ENCODE measurements at places on chromosomes 11 and 22.

DNA sequence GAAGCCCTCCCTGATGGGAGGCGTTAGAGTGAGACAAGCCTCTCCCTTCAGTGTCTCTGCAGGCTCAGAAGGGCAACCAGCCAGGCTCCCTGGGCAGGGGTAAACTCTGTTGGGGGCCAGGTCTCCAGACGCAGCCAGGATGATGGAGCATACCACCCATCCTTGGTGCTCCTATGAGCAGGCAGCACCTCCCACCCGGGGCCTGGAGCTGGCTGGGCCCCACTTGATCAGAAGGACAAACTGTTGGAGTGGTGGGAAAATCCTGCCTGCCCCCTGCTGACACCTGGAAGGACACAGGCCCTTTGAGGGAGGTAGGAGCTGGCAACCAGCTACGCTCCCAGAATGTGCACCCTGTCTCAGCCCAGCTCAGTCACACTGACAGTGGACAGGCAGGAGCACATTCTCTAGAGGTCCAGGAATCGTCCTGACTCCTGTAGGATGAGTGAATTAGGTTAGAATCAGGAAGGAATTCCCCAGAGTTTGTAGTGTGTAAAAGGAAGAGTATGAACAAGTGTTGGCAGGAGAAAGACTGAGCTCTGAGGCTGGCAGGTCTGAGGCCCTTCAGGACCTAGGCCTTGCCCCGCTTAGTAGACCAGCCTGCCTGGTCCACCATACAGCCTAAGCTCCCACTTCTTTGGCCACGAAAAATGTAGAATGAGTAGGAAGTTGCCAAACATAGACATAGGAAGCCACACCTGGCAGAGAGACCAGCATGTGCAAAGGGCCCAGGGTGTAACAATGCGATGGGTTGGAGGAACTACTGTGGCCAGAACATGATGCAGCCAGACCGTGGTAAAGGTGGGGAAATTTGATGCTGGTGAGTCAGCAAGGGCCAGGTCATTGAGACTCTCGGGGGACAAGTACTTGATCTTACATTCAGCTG is 19.1 kb downstream of the ARHGEF17 start:
- no peak for DNase-seq

DNA sequence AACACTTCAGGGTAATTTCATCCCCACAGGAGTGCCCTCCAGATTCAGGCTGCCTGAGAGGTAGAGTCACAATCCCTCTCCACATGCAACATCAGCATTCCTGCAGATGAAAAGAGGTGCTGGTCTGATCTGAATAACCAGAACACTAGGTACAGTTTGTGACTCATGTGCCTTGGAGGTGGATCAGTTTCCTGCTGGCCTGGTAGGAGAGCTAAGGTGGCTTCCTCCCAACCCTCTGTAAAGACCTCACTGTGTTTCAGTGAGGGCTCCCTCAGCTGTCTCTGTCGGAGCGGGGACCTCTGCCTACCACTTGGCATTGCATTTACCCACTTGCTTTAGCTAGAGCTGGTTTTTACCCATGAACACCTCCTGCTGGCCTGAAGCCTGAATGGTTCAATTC is 7.6 kb downstream of the OR9G1 start:
- no peak for DNase-seq

- DNase-seq: no peak
These were observed 159.7 kb downstream of the DBX1 start for GRCh38 chr11:20000351-20001134.

GRCh38 chr11:7630002-7630401 is 43.3 kb downstream of the CYB5R2 start:
- DNase-seq: no peak

DNA sequence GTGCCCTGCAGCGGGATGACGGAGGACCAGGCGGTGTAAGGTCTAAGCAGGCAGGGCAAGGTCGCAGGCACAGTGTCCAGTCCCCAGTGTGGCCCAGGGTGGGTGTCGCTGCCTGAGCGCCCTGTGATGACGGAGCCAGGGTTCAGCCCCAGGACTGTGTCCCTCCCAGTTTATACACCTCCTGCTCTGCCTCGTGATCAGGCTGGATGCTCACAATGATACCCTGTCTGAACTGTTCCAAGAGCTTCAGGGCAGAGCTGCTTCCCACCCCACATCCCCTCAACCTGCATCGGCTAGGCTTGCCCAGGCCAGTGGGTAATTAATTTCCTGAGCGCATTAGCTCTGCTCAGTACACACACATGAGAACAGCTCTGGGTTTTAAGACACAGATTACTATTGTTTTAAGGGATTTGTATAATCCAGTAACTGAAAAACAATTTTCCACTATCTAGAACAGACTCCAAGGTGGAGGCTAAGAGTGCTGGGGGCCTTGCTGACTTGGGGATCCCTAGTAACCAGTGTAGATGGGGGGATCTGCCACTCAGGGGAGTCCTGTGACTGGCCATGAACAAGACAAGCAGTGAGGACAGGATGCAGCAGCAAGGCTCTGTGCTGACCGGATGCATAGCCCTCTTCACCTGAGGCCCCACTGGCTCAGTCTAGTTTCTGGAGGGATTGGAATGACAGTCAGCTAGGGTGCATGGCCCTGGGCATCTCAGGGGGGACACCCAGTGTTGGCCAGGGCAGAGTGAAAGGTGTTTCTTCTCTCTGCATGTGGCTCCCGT is 34.1 kb downstream of the GNAZ start:
- DNase-seq: no peak

- DNase-seq: no peak
These were observed 25.7 kb upstream of the HMGXB4 start for GRCh38 chr22:35231585-35232084.

DNA sequence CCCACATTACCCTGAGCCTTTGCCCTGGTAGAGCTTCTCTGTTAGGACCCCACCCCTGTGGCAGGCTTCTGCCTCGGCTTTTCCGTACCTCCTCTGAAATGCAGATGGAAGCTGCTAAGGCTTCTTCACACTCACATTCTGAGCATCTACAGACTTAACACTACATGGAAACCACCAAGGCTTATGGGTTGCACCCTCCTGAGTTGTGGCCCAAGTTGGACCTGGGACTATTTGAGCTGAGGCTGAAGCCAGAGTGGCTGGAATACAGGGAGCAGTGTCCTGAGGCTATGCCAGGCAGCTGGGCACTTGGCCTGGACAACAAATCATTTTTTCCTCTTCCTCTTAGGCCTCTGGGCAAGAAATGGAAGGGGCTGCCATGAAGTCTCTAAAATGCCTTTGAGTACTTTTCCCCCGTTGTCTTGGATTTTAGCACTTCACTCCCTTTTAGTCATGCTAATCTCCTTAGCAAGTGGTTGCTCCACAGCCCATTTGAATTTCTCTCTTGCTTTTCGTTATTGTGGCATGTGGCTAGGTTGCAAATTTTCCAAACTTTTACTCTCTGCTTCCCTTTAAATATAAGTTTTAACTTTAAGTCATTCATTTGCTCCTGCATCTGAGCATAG is 114.8 kb upstream of the FIBIN start:
- DNase-seq: no peak

DNA sequence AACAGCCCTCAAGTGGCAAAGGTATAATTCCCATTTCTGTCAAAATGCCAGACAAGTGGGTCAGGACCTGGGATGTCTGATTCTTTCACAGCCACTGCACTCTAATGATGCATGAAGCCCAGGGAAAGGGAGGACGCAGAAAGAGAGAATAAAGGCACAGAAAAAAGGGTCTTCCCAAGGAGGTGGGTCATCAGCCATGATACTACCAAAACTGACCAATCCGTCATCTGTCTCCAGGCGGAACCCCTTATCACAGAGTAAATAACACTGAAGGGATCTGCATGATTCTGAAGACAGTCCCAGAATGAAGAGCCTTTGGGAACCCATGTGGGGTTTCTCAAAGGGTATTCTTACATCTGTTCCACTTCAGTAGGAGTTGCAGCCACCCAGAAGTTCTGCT is 73.8 kb upstream of the OPCML start:
- no peak for DNase-seq

DNA sequence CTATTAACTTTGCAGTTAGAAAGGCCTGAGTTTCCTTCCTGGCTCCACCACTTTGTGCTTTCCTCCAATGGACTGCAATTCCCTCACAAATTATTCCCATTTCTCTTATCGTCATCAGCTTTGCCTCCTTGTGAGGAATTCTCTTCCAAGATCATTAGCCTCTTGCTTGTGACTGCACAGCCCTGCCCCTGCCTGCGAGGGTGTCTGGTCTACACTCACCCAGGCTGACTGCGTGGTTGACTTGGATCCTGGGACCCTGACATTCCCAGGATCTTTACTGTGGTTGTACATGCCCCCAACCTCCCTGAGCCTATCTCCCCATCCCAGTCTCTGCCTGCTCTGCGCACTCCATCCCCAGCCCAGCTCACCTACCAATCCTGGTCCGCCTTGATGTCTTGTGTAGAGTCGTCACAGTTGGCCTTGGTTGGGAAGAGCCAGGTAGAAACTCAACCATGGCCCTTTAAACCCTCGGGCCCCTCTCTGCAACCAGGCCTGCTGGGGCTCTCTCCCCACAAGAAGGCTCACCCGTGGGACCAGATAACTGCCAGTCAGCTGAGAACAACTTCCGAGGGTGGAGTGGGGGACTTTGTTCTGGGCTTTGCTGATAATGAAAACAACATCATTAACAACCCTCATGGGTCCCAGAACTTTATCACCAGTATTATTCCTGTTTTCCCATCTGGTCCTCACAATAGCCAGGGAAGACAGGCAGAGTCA is at the start of gene OR2AT4:
Gene OR2AT4, minus strand, starts transcription at position 421 of the 717 bp plus-strand sequence.
- DNase-seq: no peak

DNA sequence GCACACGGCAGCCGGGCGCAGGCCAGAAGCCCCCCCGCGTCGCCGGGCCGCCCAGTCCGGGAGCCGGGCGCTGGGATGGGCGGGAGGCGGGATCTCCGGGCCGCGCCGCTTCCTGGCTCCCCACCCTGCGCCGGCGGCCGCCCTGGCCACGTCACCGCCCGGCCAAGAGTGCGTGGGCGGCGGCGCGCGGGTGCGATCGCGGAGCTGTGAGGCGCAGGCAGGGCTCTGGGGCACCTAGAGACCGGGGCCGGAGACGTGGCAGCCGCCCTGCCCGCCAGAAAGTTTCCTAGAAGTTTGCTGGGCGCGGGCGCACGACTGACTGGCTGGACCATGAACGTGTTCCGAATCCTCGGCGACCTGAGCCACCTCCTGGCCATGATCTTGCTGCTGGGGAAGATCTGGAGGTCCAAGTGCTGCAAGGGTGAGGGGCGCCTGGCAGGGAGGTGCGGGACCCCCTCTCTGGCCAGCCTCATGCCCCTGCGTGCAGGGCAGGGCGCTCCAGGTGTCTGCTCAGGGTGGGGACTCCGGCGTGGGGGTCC is at the start of gene KDELR3:
Gene KDELR3, plus strand, starts transcription at position 193 of the 539 bp plus-strand sequence. Its CDS starts 138 bp downstream, at position 331.
- no peak for DNase-seq

GRCh38 chr22:48004038-48004437 is 1241.6 kb downstream of the TBC1D22A start:
- no peak for DNase-seq

DNA sequence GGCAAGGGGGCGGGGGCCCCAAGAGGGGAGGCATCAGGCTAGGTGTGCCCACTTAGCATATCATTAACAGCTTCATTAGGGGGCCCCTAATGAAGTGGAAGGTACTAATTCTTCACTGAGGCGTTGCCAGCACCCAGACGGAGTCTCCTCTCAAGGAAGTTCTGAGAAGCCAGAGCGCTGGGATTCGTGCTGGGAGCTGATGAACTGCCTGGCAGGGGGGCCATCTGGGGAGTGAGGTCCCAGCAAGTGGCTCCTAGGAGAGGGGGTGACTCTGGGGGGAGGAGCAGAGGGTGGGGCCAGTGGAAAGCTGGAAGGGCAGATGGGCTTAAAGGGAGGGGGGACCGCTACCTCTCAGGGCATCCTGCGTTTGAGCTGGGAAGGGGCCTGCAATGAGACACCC is 29.8 kb downstream of the DAGLA start:
- DNase-seq: no peak

- DNase-seq: no peak
These were observed 64.7 kb downstream of the LDLRAD3 start for GRCh38 chr11:36008584-36008983.

DNA sequence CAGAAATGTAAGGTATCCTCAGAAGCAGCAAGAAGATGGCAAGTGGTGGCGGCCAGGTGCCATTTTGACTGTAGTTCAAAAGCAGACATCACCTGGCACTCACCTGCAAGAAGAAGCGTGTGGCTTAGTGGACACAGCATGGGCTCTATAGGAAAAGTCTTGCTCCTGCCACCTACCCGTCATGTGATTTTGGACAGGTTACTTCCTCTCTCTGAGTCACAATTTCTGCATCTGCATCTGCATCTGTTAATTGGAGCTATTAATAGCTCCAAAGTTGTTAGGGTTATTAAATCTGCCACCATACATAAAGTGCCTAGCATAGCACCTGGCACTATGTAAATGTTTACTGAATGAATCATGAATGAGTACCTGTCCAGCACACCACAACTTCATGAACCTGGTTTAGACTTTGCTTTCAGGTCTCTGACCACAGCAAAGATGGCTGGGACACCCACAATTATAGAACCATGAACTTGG is 16.8 kb downstream of the RAB30 start:
- DNase-seq: no peak

GRCh38 chr11:101019870-101020269 is 109.7 kb downstream of the PGR start:
- DNase-seq: no peak

- peak; percentile 76 for DNase-seq
These were observed 5.4 kb upstream of the IGLL5 start for GRCh38 chr22:22882033-22882717.

DNA sequence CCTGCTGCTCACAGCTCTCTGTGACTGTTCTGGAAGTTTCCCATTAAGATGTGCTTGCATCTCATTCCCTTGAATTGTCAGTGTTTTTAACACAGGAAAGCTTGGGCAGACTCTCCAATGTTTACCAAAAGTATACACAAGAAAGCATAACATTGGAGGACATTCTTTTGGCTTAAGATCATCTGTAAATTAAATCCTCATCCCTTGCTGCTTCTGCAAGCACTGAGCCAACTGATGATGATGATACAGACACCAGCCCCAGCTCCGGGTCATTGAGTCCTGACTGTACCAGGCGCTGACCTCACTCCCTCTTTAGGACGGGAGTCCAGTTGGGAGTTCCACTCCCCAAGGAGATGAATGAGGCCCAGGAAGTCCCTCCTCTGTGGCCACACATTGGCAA is 23.8 kb downstream of the CD82 start:
- DNase-seq: no peak

DNA sequence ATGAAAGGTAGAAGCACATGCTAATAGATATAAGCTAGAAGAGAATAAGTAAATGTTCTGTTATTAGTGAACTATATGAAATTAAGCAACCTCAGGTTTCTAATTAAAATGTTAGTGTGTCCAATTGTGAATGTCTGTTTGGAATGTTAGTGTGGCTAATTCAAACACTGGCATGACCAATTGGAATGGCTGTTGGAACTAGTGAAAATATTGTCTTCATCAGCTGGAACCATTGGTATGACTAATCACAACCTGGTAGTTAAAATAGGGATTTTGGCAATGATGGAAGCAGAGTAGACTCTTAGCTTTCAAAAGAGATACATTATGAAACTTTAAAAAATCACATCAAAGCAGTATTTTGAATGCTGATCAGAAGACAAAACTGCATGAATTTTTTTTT is 66.8 kb downstream of the CYB5R2 start:
- no peak for DNase-seq

GRCh38 chr11:116109228-116109627 is 605.0 kb upstream of the CADM1 start:
- DNase-seq: no peak
